SW 1271 (cell line): ENCODE measurements at places on chromosomes 7 and 10.

GRCh38 chr10:2122431-2123124 lies 385.3 kb upstream of the ADARB2 start:
- DNase-seq: no peak

- DNase-seq: peak; percentile 21
Observed at GRCh38 chr10:63699785-63700613, 178.8 kb downstream of the REEP3 start.

GRCh38 chr10:119197921-119198320 lies 9.4 kb upstream of the GRK5 start:
- DNase-seq: no peak

DNA sequence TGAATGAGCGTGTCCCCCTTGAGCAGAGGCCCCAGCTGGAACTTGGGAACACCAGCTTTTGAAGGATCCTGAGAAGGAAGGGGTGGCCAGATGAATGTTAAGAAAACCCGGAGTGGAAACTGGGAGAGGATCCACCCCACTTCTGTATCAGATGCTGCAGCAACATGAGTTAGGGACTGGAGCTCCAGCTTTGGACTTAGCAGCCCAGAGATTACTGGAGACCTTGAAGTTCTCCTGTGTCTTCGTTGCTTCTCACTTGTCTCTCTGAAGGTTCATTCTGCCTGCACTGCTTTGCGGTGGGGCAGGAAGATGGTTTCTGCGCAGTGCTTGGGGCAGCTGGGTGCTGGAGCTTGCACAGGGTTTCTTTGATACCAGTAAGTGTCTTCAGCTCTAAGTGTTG lies 9.3 kb downstream of the TMEM248 start:
- no peak for DNase-seq

DNA sequence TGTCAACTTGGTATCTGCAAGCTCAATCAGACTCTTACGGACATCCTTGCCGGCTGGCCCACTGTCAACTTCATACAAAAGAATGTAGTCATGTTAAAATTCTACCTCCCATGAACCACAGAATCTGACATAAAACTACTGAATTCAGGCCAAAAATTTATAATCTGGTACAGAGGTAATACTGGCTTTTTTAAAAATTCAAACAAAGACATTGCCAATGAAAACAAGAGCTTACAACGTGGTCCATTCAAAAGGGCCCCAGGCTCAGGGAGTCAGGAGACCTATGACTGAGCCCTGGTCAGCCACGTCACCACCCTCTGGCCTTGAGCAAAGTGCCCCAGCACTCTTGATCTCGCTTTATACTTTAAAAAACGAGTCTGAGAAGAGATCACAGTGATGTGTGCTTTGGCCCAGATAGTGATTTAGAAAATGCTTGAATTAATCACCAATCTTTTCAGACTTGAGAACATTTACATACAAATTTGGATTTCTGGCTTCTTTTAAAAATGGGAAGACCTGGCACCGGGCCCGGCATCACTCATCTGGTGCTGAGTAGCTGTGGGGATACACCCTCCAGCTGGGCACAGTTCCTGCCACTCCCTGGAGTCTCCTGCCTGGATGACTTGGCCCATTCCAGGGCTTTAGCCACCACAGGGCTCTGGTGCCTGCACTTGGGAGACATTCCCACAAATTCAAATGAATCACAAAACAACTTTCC lies 94.1 kb downstream of the PIP4K2A start:
- no peak for DNase-seq

- DNase-seq: no peak
Observed at GRCh38 chr10:129891806-129892205, 72.3 kb downstream of the EBF3 start.

GRCh38 chr7:7920481-7920880 lies 48.1 kb upstream of the GLCCI1 start:
- no peak for DNase-seq

- DNase-seq: no peak
Observed at GRCh38 chr10:122288262-122288661, 17.2 kb downstream of the BTBD16 start.
